ENCODE measurements at places on chromosomes 7 and 10.

DNA sequence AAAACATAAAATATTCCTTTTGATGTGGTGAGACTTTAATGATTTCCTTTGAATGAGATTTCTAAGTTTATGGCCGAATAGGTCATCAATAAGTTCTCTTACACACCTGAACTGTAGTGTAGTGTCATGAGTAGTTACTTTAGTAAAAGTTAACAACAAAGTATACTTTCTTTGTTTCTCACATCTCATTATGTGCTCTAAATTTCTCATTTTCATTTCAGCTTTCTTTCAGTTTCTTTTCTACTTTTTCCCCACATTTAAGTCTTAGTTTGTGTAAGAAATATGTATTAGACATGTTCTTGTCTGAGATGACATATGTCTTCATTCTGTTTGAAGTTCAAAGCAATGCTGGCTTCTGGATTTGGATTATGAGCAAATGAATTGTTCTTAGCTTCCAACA lies 348.1 kb downstream of the ANKRD7 start:
- DNase-seq = no peak

DNA sequence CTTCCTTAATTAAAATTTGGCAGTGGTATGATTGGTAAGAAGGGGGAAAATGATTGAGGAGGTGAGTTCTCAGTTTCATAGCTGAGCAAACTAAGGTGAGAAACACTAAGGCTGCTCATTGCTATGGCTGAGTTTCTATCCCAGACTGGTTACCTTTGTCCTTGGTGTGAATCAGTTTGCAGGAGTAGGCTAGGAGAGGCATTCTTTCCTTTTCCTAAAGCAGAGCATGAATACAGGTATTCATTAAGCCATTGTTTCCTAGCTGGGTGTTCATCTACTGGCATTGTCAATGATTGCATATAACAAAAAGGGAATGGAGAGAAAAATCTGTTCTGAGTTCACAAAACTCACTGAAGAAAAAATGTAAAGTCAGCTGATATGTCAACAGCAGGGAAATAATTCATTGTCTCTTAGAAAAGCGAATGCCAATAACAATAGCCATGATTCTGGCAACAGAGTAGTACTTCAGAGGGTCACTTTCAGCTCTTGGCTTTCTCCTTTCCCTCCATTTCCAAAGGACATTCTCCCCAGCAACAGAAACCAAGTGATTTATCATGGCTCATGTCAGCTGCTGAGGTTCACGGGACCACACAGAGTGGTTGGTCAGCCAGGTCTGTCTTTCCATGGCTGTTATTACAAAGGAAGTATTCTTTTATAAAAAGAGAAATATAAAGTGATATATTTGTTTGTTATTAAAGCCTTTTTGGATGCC lies 234.0 kb downstream of the BICC1 start:
- DNase-seq = no peak

DNA sequence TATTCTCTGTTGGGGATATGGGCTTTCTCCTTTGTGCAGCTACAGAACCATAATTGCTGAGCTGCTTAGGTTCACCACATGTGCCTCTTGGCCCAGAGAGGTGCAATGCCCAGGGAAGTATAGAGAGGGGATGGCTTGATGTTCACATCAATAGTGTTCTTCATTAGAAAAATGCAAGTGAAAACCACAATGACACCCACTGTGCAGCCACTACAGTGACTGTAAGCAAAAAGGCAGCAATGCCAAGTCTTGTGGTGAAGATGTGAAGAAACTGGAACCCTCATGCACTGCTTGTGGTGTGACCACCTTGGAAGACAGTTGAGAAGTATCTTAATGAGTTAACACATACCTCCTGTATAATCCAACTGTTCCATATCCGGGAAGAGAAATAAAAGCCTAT lies 318.9 kb upstream of the ZMIZ1 start:
- DNase-seq = no peak

GRCh38 chr7:57867884-57868701 lies 418.1 kb downstream of the ZNF716 start:
- no peak for DNase-seq

- no peak for DNase-seq
Measured at GRCh38 chr10:83585686-83586085, 553.6 kb upstream of the GHITM start.

All from dermis blood vessel endothelial cell (primary cell).